ENCODE measurements at places on chromosomes 12 and 14.

DNA sequence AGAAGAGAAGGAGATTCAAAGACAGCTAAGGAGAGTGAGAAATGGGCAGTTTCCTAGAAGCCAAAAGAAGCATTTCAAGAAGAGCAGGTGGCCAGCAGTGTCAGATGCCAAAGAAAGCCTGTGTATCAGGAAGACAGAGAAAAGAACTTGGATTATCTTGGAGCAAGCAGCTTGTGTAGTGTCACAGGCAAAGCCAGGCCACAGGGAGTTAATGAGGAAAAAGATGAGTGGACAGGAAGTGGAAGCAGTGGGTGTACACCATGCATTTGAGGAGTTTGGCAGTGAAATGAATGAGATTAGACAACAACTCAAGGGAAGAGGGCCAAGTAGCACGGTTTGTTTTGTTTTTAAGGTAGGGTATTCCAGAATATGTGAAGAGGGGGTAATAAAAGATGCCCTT lies 5.6 kb upstream of the MYH7 start:
- H3K36me3 ChIP-seq = no peaks in the 10 kb centered on the region
- H3K27me3 ChIP-seq = no peaks in the 10 kb centered on the region
- H3K27ac ChIP-seq = no peak overlapping the region
- peaks cover 5% of the 10 kb centered on the region for H3K4me1 ChIP-seq
- H3K4me3 ChIP-seq = no peak overlapping the region
- DNase-seq = no peak

DNA sequence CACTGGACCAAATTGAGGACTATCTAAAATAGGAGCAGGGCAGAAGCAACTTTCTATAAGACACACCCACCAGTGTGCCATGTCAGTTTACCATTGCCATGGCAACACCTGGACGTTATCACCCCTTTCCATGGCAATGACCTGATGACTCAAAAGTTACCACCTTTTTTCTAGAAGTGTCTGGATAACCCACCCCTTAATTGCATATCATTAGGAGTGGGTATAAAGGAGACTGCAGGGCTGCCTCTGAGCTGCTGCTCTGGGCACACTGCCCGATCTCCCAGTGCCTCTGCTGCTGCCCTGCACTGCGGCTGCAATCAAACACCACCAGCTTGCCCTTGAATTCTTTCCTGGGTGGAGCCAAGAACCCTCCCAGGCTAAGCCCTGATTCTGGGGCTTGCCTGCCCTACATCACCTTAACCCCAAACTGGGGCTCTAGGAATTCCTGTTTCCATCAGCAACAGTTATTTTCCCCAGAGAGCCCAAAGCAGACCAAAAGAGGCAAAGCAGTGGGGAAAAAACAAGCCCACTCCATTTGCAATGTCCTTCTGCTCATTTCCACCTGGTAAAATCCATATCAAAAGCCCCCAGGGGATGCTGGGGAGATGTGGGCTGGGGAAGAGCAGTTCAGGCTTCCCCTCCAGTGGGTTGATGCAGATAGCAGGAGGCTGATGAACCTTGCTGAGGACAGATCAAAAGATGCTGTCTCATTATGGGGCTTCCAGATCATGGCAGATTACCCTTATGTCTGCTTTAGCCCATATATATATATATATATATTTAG lies 129.5 kb upstream of the NCOR2 start:
- no peaks in the 10 kb centered on the region for H3K27me3 ChIP-seq
- no peak overlapping the region for H3K27ac ChIP-seq
- DNase-seq = no peak
- peaks cover 48% of the 10 kb centered on the region for H3K4me1 ChIP-seq
- H3K4me3 ChIP-seq = no peak overlapping the region

DNA sequence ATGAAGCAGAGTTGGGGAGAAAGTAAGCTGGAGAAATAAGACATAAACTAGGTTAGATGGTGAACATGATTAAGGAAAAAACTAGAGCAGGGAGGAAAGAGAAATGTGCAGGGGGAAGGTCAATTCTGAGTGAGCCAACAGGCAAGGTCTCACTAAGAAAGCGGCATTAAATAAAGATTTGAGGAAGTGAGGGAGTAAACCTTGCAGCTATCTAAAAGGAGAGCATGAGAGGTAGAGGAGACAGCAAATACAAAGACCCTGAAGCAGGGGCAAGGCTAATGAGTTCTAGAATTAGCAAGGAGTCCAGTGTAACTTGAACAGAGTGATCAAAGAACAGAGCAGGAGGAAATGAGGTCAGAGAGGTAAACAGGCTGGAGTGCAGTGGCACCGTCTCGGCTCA lies 4.4 kb upstream of the SOCS2 start:
- peaks cover 38% of the 10 kb centered on the region for H3K4me1 ChIP-seq
- H3K4me3 ChIP-seq = no peak overlapping the region
- H3K27ac ChIP-seq = no peak overlapping the region
- H3K36me3 ChIP-seq = no peaks in the 10 kb centered on the region

DNA sequence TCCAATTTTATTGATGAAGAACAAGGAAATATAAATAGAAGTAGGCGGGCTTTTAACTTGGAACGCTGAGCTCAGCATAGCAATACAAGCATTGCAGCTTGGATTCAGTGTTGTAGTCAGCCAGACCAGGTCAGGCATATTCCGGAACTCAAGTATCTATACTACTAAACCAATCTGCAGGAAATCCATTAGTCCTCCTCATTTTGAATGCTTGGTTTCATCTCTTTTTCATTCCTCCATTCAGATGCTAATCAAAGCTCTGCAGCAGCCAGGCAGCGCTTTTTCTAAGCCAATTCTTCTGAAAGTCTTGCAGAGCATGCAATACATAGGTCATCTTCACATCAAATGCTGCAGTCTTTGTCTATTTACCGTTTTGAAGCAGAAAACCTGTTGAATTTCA lies 49.0 kb downstream of the KIF21A start:
- no peak overlapping the region for H3K4me3 ChIP-seq
- no peaks in the 10 kb centered on the region for H3K4me1 ChIP-seq
- H3K27ac ChIP-seq = no peak overlapping the region
- H3K36me3 ChIP-seq = no peaks in the 10 kb centered on the region
- DNase-seq = no peak

GRCh38 chr12:20196767-20197166 lies 171.6 kb upstream of the PDE3A start:
- H3K4me1 ChIP-seq = no peaks in the 10 kb centered on the region
- no peak overlapping the region for H3K27ac ChIP-seq
- no peak for DNase-seq
- no peak overlapping the region for H3K4me3 ChIP-seq
- H3K36me3 ChIP-seq = no peaks in the 10 kb centered on the region

DNA sequence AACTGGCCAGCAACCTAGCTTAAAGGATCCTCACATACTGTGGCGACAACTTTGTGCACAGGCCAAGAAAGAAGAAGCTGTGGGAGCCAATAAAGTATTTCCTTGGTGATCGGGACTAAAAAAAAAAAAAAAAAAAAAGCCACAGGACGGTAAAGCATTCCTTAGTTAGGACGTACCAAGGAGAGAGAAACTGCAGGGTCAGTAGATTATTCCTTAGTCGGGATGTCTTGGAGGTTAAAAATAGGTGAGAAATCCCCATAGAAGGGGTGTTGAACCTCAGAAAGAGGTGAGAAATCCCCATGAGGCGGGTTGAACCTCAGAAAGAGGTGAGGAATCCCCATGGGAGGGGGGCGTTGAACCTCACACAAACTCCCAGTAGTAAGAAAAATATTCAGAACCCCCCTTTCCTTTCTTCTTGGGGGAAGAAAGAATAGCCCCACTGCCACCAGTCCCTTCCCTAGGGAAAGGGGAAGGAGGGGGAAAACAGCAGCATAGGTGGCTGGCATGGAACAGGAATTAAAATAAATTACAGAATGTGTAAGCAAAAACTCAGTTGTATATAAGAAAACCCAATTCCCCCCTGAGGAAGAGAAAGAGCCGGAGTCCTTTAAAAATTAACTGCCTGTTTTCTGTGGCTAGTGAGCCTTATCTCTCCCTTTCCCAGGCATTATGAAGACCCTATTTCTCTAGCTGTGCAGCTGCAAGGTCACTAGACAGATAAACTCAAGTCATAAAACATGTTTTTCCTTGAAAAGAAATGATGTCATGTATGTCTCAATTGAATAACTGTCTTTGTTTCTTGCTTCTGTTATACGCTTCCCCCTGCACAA lies 26.8 kb downstream of the KLRK1 start:
- H3K36me3 ChIP-seq = no peaks in the 10 kb centered on the region
- H3K4me3 ChIP-seq = peak overlapping the region; percentile 77
- H3K27me3 ChIP-seq = no peaks in the 10 kb centered on the region
- no peak for DNase-seq
- H3K27ac ChIP-seq = peak overlapping the region; percentile 95

DNA sequence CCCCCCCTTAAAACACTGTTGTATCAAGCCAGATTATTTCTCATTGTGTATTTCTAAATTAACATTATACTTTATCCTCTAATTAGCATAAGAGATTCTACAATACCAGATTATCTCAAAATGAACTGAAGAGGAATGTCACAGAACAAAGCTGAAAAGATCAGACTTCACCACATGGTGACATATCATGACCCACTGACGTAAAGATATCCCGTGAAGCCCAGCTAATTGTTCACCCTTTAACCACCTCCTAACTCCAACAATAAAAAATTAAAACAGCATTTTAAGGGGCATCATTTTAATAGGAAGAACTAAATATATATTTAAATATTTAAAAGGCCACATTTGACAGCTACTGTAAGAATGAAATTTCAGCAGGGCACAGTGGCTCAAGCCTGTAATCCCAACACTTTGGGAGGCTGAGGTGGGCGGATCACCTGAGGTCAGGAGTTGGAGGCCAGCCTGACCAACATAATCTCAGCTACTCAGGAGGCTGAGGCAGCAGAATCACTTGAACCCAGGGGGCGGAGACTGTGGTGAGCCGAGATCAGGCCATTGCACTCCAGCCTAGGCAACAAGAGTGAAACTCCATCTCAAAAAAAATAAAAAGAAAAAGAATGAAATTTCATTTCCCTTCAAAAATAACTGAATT lies 29.0 kb downstream of the CDK17 start:
- no peak overlapping the region for H3K27ac ChIP-seq
- H3K27me3 ChIP-seq = no peaks in the 10 kb centered on the region
- no peak overlapping the region for H3K4me3 ChIP-seq
- H3K36me3 ChIP-seq = no peaks in the 10 kb centered on the region
- H3K4me1 ChIP-seq = peaks cover 63% of the 10 kb centered on the region

DNA sequence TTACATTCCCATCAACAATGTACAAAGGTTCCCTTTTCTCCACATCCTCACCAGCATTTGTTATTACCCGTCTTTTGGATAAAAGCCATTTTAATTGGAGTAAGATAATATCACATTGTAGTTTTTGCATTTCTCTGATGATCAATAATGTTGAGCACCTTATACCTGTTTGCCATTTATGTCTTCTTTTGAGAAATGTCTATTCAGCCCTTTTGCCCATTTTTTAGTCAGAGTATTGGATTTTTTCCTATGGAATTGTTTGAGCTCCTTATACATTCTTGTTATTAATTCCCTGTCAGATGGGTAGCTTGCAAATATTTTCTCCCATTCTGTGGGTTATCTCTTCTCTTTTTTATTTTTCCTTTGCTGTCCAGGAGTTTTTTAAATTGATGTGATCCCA lies 10.7 kb upstream of the OR8S1 start:
- no peak overlapping the region for H3K4me3 ChIP-seq
- H3K27me3 ChIP-seq = no peaks in the 10 kb centered on the region
- no peak for DNase-seq
- H3K27ac ChIP-seq = no peak overlapping the region

- no peak overlapping the region for H3K4me3 ChIP-seq
- H3K4me1 ChIP-seq = no peaks in the 10 kb centered on the region
- H3K27me3 ChIP-seq = no peaks in the 10 kb centered on the region
- no peaks in the 10 kb centered on the region for H3K36me3 ChIP-seq
Measured at GRCh38 chr14:39841088-39841487, 408.9 kb upstream of the FBXO33 start.

DNA sequence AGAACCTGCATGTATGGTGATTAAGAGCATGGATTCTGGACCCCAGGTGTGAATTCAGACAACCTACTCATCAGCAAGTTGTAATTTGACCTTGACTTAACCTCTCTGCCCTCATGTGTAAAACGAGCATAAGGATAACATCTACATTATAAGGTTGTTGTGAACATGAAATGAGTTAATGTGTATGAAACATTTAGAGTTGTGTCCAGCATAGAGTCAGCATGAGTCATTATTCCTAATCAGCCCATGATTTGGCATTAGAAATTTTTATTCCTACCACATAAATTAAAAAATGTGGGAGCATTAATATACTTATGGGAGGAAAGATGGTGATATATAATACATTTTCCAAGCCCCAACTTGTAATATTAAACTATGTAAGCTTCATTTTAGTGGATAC lies 95.9 kb upstream of the DDHD1 start:
- H3K27me3 ChIP-seq = no peaks in the 10 kb centered on the region
- DNase-seq = no peak
- no peaks in the 10 kb centered on the region for H3K4me1 ChIP-seq
- H3K36me3 ChIP-seq = no peaks in the 10 kb centered on the region
- H3K4me3 ChIP-seq = no peak overlapping the region

DNA sequence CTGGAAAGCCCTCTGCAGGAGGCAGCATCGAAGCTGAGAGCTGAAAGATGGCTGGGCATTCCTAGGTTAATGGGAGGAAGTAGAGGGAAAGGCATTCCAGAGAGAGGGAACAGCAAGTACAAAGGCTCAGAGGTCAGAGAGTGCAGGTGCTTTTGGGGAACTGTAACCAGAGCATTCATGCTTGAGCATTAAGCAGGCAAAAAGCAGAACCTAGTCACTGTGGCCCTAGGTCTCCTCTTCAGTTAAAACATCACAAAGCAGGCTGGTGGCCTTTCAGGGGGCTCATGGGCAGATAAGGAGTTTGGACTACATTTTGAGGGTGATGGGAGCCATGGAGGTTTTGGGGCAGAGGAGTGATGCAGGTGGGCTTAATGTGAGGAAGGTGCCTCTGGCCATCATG lies 169.2 kb upstream of the MYL2 start:
- DNase-seq = no peak
- peaks cover 45% of the 10 kb centered on the region for H3K27me3 ChIP-seq
- H3K4me3 ChIP-seq = no peak overlapping the region

DNA sequence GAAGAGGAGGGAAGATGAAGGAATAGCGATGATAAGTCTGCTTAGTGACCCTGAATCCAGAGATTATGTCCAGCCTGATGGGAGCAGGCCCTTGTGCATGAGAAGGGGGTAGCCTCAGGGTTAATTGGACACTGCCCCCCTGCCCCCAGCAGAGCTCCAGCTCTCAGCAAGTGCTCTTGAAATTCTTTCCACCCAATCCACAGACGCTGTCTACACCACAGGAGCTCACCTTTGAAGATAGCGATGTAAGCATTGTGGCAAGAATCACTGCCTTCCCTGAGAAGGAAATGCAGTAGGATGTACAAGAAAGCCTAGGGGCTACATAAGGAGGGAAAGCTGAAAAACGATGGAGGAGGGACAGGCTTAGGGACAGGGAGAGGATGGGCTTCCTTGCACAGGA lies 39.4 kb downstream of the CRACR2A start:
- H3K4me3 ChIP-seq = no peak overlapping the region
- DNase-seq = no peak
- H3K27ac ChIP-seq = no peak overlapping the region
- H3K27me3 ChIP-seq = no peaks in the 10 kb centered on the region
- no peaks in the 10 kb centered on the region for H3K4me1 ChIP-seq

- no peak overlapping the region for H3K4me3 ChIP-seq
- no peak for DNase-seq
- H3K27ac ChIP-seq = no peak overlapping the region
- H3K36me3 ChIP-seq = peaks cover 7% of the 10 kb centered on the region
Measured at GRCh38 chr14:20690848-20691640, 2.5 kb downstream of the ANG start.
